ENCODE measurements at places on chromosomes 16 and 17.
A peak's percentile ranks its signal among the peaks of the same experiment; 100 is the strongest.

DNA sequence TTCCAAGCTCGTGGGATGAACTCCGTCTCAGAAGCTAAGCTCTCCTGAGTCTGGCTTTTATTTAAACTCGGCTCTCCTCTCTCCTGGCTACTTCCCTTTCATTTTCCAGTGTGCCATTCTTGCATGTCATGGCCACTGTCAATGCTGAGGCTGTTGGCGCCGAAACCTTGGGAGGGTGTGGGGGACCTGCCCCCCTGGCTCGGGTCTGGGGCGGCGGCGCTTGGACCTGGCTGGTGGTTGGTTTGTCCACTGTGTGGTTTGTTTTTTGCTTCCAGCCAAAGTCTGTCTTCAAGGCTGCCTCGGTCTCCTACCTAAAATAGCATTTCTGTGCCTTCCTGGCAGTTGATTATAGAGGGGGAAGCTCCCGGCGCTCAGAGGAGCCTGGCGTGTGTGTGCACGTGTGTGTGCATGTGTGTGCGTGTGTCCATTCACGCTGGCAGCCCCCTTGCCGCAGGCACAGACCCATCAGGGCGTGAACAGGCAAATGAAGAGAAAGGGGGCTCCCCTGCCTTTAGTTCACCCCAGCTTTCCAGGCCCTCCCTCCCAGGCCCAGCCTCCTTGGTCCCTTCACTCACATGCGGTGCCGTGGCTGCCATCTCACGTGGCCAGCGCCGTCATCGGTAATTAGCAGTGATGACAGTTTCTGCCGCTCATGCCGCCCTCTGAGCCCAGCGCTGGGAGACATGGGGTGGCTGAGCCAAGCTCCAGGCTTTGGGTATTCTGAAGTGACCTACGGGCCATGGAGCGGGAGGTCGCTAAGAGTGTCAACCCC lies 179.9 kb downstream of the SEC14L1 start:
- peak; percentile 67 for DNase-seq
- H3K27ac ChIP-seq = peak overlapping the region; percentile 79
- peak overlapping the region; percentile 78 for H3K4me3 ChIP-seq
- no peaks in the 10 kb centered on the region for H3K36me3 ChIP-seq

DNA sequence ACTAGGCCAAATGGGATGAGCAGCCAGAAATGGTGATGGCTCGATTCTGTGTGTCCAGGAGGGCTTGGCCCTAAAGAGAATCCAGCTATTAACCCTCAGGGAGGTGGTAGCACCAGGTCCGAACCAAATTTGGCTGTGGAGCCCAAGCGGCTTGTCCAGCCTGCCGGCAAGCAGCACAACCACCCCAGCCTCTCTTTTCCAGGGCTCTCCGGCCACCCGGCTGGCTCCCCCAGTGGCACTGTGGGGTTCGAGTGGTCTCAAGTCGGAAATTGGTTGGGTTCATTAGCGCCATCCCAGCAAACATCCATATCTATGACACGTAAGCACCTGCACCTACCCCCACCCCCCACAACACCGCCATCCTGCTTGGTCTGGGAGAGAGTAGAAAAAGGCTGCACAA lies 35.4 kb downstream of the PLCD3 start:
- no peak overlapping the region for H3K4me3 ChIP-seq
- peaks cover 14% of the 10 kb centered on the region for H3K36me3 ChIP-seq
- DNase-seq = no peak
- H3K27ac ChIP-seq = no peak overlapping the region

GRCh38 chr17:17815062-17815406 lies 21.8 kb downstream of the SREBF1 start:
- no peak overlapping the region for H3K27ac ChIP-seq
- no peak overlapping the region for H3K4me3 ChIP-seq
- 0 out of 2 replicates have a peak, but pooled peaks cover 1% of the 10 kb centered on the region for H3K4me1 ChIP-seq

DNA sequence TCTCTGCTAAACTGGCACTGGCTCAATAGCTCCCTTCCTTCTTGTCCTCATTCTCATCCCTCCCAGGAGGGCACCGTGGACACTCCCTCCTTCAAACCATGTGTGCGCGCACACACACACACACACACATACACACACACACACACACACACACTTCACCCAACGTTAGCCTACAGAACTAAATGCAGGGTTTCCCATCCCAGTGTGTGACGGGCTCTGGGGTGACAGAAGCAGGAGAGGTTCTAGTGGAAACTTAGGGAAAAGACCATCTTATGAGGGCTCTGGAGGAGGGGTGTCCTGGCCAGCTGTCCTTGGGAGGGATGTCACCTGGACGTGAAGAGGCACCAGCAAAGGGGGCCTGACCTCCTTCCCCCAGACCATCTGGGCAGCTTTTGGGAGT lies 19.7 kb downstream of the OSBPL7 start:
- no peak overlapping the region for H3K4me3 ChIP-seq
- H3K36me3 ChIP-seq = no peaks in the 10 kb centered on the region
- no peak for DNase-seq
- no peak overlapping the region for H3K27ac ChIP-seq
- 0 out of 2 replicates have a peak, but pooled peaks cover 8% of the 10 kb centered on the region for H3K27me3 ChIP-seq
- H3K4me1 ChIP-seq = no peaks in the 10 kb centered on the region

DNA sequence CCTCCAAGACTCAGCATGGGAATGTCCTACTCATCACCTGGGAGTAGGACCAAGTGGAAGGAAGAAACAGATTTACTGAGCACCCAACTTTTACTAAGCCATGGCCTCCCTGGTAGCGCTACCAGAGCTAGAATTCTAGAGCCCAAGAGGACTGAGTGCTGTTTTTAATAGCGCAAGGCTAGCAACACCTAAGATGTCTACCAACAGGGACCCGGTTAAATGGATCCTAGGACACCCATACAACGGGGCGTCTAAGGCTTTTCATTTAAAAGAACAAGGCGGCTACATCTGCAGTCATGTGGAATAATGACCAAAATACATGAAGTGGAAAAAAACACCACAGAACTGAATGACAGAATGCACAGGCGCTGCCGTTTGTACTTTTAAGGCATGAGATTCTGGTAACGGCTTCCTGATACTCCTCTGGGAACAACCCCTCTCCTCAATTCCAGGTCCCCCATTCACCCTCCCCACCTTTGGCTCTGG lies 5.1 kb downstream of the GGA2 start:
- no peak overlapping the region for H3K4me3 ChIP-seq
- DNase-seq = no peak
- H3K4me1 ChIP-seq = 0 out of 2 replicates have a peak, but pooled peaks cover 5% of the 10 kb centered on the region
- no peak overlapping the region for H3K27ac ChIP-seq
- no peaks in the 10 kb centered on the region for H3K27me3 ChIP-seq

GRCh38 chr16:24731722-24732419 lies 2.4 kb downstream of the TNRC6A start:
- H3K27ac ChIP-seq = no peak overlapping the region
- H3K4me1 ChIP-seq = peaks cover 13% of the 10 kb centered on the region
- no peaks in the 10 kb centered on the region for H3K27me3 ChIP-seq
- H3K4me3 ChIP-seq = no peak overlapping the region

GRCh38 chr17:46013502-46014165 lies 14.6 kb downstream of the STH start:
- no peak for DNase-seq
- H3K4me3 ChIP-seq = no peak overlapping the region
- no peaks in the 10 kb centered on the region for H3K4me1 ChIP-seq

DNA sequence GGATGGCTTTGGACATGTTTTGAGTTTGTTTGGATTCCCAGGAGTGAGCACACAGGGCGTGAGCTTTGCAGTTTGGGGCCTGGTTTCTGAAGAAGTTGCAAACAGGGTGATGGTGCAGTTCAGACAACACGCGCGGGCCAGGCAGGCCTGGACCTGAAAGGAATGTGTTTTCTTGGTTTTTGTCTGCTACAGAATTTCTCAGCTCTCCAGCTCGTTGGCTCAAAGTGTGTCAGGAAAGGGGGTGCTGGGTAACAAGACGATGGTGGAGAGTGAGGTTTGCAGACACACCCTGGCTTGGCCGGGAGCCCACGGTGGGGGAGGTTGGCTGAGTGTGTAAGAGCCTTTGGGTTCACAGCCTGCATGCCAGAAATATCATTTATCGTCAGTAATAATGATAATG lies 82.3 kb downstream of the CMIP start:
- H3K4me3 ChIP-seq = no peak overlapping the region
- no peak overlapping the region for H3K27ac ChIP-seq
- H3K36me3 ChIP-seq = no peaks in the 10 kb centered on the region
- no peaks in the 10 kb centered on the region for H3K27me3 ChIP-seq
- no peaks in the 10 kb centered on the region for H3K4me1 ChIP-seq

GRCh38 chr17:45043813-45044540 lies 7.5 kb downstream of the DCAKD start:
- no peak overlapping the region for H3K4me3 ChIP-seq
- DNase-seq = no peak

- peak overlapping the region; percentile 35 for H3K4me3 ChIP-seq
- DNase-seq = peak; percentile 96
- H3K36me3 ChIP-seq = no peaks in the 10 kb centered on the region
- no peaks in the 10 kb centered on the region for H3K27me3 ChIP-seq
- peaks cover 22% of the 10 kb centered on the region for H3K4me1 ChIP-seq
Observed at GRCh38 chr16:11258553-11259492, 2.8 kb upstream of the SOCS1 start.

- H3K4me3 ChIP-seq = no peak overlapping the region
- no peaks in the 10 kb centered on the region for H3K4me1 ChIP-seq
- no peaks in the 10 kb centered on the region for H3K36me3 ChIP-seq
- no peak overlapping the region for H3K27ac ChIP-seq
- no peak for DNase-seq
- H3K27me3 ChIP-seq = no peaks in the 10 kb centered on the region
Observed at GRCh38 chr16:12917653-12918052, 16.3 kb downstream of the SHISA9 start.

GRCh38 chr16:50747207-50747956 lies 5.5 kb downstream of the CYLD start:
- peaks cover 20% of the 10 kb centered on the region for H3K4me1 ChIP-seq
- no peak overlapping the region for H3K27ac ChIP-seq
- H3K27me3 ChIP-seq = no peaks in the 10 kb centered on the region
- DNase-seq = peak; percentile 53
- peaks cover 5% of the 10 kb centered on the region for H3K36me3 ChIP-seq
- H3K4me3 ChIP-seq = no peak overlapping the region

Data from MM.1S (cell line).